Right hindlimb (tissue), 1 donor: ENCODE measurements at places on chromosomes 5 and 9.
A peak's percentile ranks its signal among the peaks of the same experiment; 100 is the strongest.

DNA sequence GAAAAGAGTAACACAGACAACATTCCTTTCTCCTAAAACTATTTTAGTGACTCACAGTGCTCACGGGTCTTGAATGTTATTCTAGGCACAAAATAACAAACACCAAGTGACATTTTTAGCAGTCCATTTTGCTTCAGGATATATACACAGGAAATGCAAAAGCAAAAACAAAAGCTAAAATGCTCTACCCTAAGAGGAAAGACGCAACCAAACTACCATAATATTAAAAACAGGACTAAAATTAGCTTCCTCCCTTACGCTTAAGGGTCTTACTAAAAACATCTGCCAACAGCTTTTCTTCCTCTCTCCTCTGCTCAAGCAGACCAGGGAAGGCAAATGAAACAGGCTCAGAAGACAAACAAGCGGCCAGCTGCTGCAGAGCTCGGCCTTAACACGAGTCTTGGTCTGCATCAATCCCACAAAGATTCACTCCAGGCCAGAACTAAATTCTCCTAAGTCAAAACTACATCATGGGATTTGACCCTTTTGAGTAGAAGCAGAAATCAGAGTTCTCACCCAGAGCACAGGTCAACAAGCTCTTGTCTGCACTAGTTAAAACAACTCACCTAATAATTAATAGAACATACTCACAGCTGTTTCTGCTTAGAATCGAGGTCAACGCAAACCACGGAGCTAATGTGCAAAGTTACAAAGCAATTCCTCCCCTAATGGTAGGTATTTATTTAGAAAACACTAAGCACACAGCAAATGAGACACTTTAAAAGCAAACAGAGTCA, 62.3 kb downstream of the RAPGEF1 start:
- peak; percentile 44 for DNase-seq

DNA sequence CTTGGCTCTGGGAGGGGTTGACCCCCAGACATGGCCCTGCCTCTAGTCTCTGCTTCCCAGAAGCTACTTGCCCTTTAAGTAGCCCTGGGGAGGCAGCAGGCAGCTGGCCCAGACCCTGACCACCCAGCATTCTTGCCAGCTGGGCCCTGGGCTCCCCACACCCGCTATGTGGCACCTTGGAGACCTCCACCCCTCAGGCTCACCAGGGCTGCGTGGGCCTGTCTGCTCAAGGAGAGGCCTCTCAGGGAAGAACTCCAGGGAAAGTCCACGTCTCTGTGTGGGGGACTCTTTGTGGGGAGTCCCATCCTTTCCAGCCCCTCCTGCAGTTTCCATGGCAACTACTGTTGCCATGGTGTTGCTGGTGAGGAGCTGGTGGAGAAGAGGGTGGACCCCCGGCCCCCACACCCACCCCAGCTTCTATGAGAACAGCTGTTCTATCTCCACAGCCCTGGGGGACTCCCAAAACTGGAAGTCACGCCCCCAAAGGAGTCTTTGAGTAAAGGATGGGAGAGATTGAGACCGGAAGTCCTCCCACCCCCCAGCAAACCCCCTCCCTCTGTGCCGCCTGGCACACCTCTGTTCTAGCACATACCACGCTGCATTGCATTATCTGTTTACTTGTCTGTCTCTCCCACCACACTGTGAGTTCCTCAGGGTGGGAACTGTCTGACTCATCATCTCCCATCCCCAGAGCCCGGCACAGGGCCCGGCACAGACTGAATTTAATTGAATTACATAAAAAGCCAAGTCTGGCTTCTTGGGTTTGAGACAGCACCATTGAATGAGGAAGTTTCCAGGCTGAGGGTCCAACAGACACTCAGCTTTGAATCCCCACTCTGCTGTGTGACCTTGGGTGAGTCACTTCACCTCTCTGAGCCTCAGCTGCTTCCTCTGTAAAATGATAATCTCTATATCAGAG, 12.6 kb downstream of the DNM1 start:
- no peak for DNase-seq

DNA sequence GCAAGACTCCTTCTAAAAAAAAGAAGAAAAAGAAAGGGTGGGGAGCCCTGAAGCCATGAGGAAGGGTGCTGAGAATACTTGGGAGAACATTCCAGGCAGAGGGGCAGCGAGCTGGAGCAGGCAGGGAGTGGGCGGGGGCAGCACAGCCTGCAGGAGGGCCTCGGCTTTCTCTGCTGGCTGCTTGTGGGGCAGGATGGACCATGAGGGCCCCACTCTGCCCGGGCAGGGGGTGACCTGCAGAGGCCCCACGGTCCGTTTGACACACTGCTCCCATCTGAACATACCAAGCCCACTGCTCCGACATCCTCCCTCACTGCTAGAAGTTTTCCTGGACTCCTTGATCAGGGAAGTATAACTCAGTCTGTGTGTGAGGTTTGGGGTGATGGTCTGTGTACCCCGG, 11.7 kb upstream of the NUP214 start:
- no peak for DNase-seq

DNA sequence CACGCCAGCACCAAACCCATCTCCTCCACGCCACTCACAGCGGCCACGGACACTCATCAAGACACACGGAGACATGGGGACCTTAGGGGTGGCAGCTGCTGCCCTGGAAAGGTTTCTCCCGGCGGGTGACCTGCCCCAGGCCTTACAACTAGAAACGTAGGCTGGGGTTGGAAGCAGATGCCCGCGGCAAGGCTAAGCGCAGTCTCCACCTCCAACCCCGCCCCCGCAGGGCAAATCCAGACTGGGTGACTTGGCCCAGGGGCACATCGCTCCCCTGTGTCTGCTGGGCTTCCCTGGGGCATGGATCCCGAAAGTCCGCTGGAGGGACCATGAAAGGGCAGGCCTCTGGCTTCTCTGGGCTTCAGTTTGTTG, 12.0 kb upstream of the ASS1 start:
- no peak for DNase-seq

- DNase-seq, result no peak
Observed at GRCh38 chr5:34959323-34959722, 30.0 kb downstream of the DNAJC21 start.

DNA sequence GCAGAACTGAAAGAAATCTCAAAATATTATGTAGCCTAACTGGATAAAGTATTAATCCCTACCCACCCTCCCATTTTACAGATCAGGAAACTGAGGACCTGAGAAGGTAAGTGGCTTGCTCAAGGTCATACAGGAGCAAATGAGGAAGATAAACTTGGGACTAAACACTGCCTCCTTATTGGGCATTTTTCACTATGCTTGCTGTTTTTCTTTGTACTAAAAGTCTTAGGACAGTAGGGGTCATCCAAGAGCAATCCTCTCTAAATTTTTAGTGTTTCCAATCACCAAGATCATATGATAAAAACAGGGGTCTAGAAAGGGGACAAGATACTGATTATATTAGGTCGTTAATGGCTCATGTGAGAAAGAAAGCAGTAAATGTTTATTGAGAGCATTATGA, 80.8 kb downstream of the RORB start:
- no peak for DNase-seq

DNA sequence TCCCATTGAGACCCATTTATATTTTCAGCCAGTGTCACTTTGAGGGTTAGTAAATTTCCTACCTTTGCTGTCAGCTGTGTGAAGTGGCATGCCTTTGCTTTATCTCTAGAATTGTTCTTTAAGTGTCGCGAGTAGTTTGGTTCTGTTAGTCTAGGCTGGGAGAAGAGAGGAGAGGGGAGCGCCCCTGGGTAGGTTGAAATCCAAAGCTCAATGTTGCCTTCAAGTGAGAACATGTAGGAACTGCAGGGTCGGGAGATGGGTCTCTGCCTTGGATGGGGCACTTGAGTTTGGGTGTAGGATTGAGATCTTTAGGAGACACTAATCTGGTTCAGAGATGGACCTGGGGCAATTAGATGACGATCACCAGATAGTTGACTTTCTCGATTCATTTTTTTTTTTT, 46.3 kb downstream of the STC2 start:
- no peak for DNase-seq
